ENCODE measurements at places on chromosomes 12 and 14.

- no peak for DNase-seq
Measured at GRCh38 chr12:124680863-124681778, 113.7 kb upstream of the NCOR2 start.

DNA sequence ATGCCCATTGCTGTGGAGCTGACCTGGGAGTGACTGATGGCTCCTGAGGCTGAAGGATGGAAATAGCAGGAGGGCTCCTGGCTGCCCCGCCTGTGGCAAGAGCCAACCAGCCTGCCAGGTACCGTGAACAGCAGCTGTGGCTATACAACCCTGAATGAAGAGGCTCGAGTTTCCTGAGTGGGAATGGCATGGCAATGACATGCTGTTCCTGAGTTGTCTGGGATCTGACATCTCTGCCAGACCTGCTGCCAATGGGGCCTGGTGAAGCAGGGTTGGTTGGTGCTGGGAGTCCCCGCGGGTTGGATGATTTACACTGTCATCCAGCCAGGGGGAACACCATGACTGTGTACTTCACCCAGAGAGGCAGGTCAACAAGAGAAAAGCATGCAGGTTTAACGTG, 31.8 kb upstream of the LRRC10 start:
- no peak for DNase-seq

GRCh38 chr12:19778172-19778571, 338.9 kb downstream of the AEBP2 start:
- DNase-seq = no peak

- no peak for DNase-seq
Measured at GRCh38 chr12:79288911-79289310, 401.9 kb downstream of the PAWR start.

DNA sequence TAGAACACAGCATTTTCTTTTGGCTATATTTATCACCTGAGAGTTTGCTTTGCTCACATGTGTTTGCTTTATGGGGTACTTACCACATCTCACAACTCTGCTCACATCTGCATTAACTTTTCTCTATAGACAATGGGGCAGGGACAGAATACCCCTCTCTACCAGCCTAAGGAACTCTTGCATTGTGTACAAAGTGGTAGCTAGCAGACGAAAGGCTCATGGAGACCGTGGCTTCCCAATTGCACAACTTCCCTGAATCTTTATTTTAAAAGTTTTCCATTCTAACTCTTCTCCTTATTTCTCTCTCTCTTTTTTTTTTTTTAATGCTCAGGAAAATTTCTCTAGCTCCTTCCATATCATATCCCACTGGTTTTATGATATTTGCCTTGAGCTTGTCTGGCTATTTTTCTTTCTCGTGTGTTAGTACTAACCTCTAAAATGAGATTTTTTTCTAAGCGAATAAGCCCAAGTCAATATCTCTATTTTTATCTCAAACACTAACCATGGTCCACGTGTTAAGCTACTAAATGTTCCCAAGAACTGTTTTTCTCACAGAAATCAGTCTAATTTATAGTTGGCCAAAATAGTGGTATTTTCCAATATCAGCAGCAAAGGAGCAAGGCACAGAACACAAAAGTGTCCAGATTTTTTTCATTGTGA, 155.2 kb downstream of the STXBP6 start:
- no peak for DNase-seq

Measured in activated T-cell treated with anti-CD3 and anti-CD28 coated beads for 1 hour (primary cell).